NAMALWA (cell line): ENCODE measurements at places on chromosomes 4 and X.

GRCh38 chrX:147917700-147918695 is 6.3 kb downstream of the FMR1 start:
- peak; percentile 67 for DNase-seq

DNA sequence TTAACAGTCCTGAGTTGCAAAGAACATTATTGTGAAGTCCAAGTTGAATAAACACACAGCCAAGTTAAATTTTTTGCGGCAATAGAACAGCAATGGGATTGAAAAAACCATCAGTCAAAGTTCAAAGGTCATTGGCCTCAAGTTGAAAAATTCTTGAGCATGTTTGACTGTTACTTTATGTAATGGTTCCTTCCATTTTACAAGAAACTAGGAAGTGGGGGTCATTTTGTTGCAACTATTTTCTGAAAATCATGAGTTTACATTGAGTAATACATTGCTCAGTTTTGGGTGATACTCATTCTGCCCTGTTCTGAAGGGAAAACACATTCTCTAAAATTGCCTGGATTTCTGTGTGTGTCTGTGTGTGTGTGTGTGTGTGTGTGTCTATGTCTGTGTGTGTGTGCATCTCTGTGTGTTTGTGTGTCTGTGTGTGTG is 5.2 kb upstream of the IRF2 start:
- no peak for DNase-seq

GRCh38 chr4:7023901-7024300 is 19.3 kb upstream of the TADA2B start:
- no peak for DNase-seq

DNA sequence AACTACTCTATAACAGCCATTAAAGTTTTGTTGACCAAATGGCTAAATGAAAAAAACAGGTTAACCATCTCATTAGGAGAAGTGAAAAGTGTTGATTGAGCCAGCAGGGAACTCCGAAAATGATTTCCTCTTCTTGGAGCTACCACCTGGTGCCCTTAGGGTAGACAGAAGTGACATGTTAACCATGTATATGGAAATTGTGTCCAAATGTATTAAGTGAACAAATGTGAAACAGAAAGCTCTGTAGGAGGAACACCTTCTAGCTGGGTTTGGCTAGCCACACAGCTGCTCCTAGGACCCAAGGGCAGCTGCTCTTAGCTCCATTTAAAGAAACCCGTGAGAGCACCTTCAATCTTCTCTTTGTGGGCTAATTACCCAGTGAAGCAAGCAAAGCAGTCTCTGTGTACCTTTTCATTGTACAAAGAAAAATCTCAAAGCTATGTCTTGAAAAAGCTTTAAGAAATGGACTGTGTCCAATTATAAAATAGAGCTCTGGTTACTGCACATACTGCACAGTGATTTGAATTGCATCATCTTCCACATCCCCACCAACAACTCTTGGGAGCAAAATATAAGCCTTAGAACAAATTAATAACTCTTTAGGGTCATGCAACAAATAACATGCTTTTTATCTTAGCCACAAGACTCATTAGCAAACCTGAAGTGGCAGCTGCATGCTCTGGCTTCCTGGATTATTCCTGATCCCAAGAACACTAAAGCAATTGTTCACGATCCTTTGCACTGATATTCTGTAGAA is 59.2 kb upstream of the PARM1 start:
- DNase-seq, result peak; percentile 29

- DNase-seq, result no peak
Measured at GRCh38 chrX:129737916-129738315, 863 bp upstream of the XPNPEP2 start.

GRCh38 chr4:5127556-5127955 is 76.3 kb downstream of the STK32B start:
- DNase-seq, result no peak

GRCh38 chrX:34578237-34578636 is 78.8 kb downstream of the TMEM47 start:
- DNase-seq, result peak; percentile 27

- no peak for DNase-seq
Measured at GRCh38 chr4:184616633-184617551, 32.4 kb downstream of the CASP3 start.

GRCh38 chr4:79588679-79589078 is 180.7 kb upstream of the GK2 start:
- no peak for DNase-seq

GRCh38 chrX:63471004-63471403 is 119.9 kb upstream of the SPIN4 start:
- DNase-seq, result no peak

- no peak for DNase-seq
Measured at GRCh38 chrX:29518100-29518499, 697.3 kb upstream of the MAGEB2 start.

- no peak for DNase-seq
Measured at GRCh38 chr4:150280081-150280895, 202.0 kb downstream of the DCLK2 start.

GRCh38 chrX:9610771-9611392 is 146.0 kb downstream of the TBL1X start:
- DNase-seq, result no peak

DNA sequence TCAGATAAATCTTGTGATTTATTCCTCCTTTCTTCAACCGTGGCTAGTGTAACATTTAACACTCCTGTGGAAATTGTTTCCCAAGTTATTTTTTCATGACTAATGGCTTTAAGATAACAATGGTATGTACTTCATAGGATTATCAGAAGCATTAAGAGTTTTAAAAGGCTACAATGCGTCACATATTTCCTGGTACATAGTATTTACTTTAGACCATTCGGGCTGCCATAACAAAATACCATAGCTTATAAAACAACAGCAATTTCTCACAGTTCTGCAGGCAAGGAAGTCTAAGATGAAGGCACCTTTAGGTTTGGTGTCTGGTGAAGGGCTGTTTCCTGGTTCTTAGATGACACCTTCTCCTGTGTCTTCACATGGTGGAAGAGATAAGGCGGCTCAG is 158.6 kb downstream of the PAPSS1 start:
- no peak for DNase-seq
